ENCODE measurements at places on chromosomes 13 and 19. TPM values are rescaled to one million over a fixed set of nuclear protein-coding genes. Genes with fewer than 3 reads are reported as not detected.

- H3K36me3 ChIP-seq, result no peaks in the 10 kb centered on the region
- H3K4me1 ChIP-seq, result peaks cover 5% of the 10 kb centered on the region
- no peak for DNase-seq
- H3K4me3 ChIP-seq, result no peak overlapping the region
- H3K27ac ChIP-seq, result no peak overlapping the region
These were observed 78.9 kb downstream of the GADD45B start for GRCh38 chr19:2554856-2555255.

PDX1 gene
- not detected for total RNA-seq

STARD13 gene
- 107 TPM for total RNA-seq

DNA sequence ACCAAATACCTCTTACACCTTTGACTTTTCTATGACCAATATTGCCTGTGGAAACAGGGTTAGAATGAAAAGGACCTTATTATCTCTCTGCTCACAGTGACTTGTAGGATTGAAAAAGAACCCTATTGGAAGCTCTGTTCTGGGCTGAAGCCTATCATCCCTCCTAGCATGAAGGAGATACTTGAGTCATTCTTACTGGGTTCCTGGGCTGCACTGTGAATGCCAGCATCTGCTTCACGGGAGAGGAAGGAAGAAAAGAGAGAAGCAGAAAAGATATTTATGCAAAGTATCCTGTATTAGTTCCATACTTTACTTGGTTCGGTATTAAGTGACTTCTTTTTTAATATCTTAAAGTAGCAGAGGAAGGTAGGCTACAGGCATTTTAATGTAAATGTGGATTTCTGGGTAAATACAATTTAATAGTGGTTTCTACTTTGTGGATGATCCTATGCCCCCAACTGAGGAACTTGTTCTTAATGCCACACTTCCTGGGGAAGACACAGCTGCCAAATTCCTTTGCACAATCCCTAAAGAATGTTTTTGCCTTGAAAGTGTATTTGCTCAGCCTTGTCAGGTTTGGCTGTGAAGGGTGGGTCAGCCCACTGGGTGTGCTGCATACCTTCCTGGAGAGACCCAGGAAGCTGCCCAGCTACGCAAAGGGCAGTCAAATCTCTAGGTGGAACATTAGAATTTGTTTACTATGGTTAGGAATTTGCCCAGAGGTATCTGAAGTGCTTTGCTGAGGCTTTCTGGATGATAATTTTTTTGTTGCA is 13.7 kb upstream of the SCEL start:
- no peaks in the 10 kb centered on the region for H3K27me3 ChIP-seq
- no peaks in the 10 kb centered on the region for H3K4me1 ChIP-seq
- H3K4me3 ChIP-seq, result no peak overlapping the region
- no peaks in the 10 kb centered on the region for H3K36me3 ChIP-seq

DNA sequence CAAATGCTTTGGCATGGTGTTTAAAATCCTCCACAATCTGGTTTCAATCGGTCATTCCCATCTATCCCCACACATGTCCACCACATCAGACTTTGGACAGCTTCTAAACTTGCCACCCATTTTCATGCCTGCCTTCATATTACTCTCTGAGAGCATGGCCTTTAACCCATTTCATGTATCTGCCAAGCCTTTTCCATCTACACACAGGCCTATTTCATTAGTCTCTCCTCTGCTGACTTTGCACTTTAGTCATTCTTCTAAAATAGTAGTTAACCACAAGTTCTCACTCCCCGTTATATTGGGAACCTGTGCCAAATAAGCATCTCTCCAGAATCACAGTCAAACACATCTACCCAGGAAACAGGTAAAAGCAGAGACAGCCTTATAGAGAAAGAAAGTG is 142.2 kb downstream of the MZT1 start:
- no peaks in the 10 kb centered on the region for H3K36me3 ChIP-seq
- no peak for DNase-seq
- H3K27ac ChIP-seq, result no peak overlapping the region
- no peaks in the 10 kb centered on the region for H3K4me1 ChIP-seq
- H3K27me3 ChIP-seq, result no peaks in the 10 kb centered on the region
- no peak overlapping the region for H3K4me3 ChIP-seq

DNA sequence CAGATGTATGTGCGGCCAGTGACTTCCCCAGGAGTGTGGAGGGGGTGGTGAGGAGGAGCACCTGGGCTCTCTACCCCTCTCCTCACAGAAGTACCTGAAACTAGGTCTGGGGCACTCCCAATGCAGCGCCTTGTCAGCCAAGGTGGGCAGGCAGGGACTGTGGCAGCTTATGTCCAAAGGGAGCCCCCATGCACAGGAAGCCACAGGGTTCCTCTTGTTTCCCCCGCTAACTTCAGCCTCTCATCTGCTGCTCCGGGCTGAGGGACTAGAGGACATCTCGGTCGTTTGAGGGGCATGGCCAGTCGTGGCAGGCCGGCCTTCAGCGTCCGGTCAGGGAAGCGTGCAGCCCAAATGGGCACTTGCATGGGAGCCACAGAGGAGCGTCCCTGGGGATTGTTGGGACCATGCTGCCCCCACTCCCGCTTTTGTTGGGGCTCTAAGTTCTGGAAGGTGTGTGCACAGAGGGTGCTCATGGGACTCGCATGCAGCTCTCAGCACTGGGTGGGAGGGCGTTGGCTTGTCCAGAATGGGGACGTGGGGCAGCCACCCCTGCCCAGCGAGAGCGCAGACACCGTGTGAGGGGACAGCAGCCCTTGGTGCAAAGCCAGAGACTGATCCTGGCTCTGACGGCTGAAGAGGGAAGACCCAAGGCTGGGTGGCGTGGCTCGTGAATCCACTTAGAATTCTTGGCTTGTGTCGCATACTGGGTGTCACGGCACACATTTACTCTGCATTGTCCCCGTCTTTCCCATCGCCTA is 16.6 kb upstream of the NPAS1 start:
- no peak overlapping the region for H3K4me3 ChIP-seq
- H3K27me3 ChIP-seq, result peaks cover 19% of the 10 kb centered on the region
- no peak for DNase-seq
- peaks cover 20% of the 10 kb centered on the region for H3K36me3 ChIP-seq
- no peak overlapping the region for H3K27ac ChIP-seq

GRCh38 chr13:112210371-112210770 is 143.4 kb downstream of the SOX1 start:
- H3K4me3 ChIP-seq, result no peak overlapping the region
- H3K36me3 ChIP-seq, result no peaks in the 10 kb centered on the region
- H3K27ac ChIP-seq, result no peak overlapping the region
- no peaks in the 10 kb centered on the region for H3K4me1 ChIP-seq
- DNase-seq, result no peak
- peaks cover 34% of the 10 kb centered on the region for H3K27me3 ChIP-seq

GRCh38 chr13:114065926-114066774 is 66.3 kb downstream of the RASA3 start:
- H3K27me3 ChIP-seq, result no peaks in the 10 kb centered on the region
- peak overlapping the region; percentile 95 for H3K27ac ChIP-seq
- no peak overlapping the region for H3K4me3 ChIP-seq
- DNase-seq, result peak; percentile 54
- peaks cover 49% of the 10 kb centered on the region for H3K4me1 ChIP-seq
- H3K36me3 ChIP-seq, result no peaks in the 10 kb centered on the region

DNA sequence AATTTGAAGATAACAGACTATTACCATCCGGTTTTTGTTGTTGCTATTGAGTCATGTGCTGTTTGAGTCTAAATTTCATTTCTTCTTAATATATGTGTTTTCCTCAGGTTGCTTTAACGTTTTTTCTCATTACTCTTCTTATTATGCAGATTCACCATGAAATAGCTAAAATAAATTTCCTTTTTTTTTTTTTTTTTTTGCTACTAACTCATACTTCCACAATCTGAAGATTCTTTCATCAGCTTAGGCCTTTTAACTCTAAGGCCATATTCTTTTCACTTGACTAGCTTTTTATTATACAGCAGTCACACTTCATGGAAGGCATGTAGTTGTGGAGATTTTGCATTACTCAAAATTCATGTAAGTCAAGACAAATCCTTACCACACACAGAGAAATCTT is 23.9 kb upstream of the RCBTB2 start:
- H3K27me3 ChIP-seq, result no peaks in the 10 kb centered on the region
- no peaks in the 10 kb centered on the region for H3K36me3 ChIP-seq
- no peak overlapping the region for H3K4me3 ChIP-seq
- DNase-seq, result no peak
- H3K4me1 ChIP-seq, result no peaks in the 10 kb centered on the region
- H3K27ac ChIP-seq, result no peak overlapping the region

HSPB6 gene
- 25.2 TPM for total RNA-seq

PRSS57 gene
- not detected for total RNA-seq

DNA sequence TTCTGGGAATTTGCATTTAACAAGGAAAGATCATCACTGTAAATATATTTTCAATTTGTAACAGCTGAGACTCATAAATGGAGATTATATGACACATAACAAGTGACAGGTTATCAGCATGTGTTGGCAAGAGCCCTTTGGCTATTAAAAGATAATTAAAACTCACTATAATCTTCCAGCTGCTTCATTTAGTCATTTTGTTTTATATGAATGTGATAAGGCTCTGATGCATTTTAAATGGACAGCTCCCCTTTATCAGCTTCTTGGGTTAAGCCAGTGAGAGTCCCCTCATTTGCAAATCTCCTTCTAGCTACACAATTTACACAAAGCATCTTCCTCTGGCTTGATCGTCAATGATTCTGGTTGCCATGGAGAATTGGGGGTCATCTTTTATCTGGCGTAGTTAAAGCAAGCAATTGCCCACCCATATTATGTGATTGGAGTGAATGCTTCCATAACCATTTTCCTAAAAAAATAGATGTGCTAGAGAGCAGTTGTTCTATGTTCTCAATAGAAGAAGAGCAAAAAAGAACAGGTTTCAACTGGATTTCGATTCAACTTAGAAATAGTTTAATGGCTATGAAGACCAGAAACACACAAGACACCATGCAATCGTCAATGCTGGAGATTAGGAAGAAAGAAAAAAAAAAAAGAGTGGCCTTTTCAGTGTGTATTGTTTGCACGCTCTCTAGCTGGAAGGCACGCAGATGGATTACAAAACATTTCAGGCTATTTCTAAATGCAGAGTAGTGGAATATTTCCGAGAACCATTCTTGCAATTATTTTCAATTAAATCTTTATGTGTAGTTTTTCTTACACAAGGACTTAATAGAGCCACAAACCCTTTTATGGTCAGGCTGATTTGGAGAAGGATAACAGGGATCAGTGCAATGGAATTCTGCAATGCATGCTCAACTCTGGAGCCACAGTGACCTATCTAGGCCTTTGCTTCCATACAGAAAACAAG is 27.4 kb downstream of the STARD13 start:
- H3K27ac ChIP-seq, result peak overlapping the region; percentile 58
- H3K4me1 ChIP-seq, result peaks cover 48% of the 10 kb centered on the region
- no peaks in the 10 kb centered on the region for H3K36me3 ChIP-seq
- no peak overlapping the region for H3K4me3 ChIP-seq
- no peak for DNase-seq

- H3K27ac ChIP-seq, result no peak overlapping the region
- H3K27me3 ChIP-seq, result no peaks in the 10 kb centered on the region
- H3K4me3 ChIP-seq, result no peak overlapping the region
- H3K4me1 ChIP-seq, result peaks cover 42% of the 10 kb centered on the region
- DNase-seq, result no peak
These were observed 5.5 kb downstream of the RASA3 start for GRCh38 chr13:114126789-114127472.

GRCh38 chr13:61202042-61202441 is 213.6 kb downstream of the PCDH20 start:
- no peak overlapping the region for H3K4me3 ChIP-seq
- no peak for DNase-seq
- no peaks in the 10 kb centered on the region for H3K4me1 ChIP-seq
- no peaks in the 10 kb centered on the region for H3K36me3 ChIP-seq
- no peak overlapping the region for H3K27ac ChIP-seq

DLL3 gene
- total RNA-seq, result not detected

DNA sequence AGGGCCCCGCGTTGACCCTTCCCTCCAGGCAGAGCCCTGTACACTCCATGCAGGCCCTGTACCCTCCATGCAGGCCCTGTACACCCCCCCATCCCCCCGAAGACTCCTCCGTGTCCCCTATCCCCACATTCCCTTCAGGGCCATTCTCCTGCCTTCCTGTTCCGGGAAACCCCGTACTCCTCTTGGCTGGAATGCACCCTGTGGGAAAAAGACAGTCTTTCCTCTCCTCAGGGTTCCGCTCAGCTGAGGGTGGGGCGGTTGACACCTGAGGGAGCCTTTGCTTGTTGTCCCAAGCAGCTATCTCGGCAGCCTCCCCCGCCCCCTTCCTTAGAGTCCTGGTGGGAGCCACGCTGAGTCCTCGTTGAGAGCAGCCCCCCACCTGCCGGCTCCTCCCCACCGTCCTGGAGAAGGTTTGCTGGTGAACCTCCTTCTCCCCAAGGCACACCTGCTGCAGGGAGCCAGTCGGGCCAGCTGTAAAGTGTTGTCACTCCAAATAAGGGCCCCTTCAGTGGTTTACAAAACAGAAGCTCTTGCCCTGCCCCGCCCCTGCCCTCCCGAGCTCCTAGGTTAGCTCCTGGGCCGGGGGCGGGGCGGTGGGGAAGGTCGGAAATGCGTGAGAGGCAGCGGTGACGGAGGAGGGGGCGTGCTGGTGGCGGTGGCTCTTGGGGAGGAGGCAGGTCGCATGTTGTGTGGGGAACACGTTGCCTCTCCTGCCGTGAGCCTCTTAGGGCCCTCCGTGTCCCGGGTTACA is 1.5 kb downstream of the GNA11 start:
- peak overlapping the region; percentile 88 for H3K27ac ChIP-seq
- H3K4me1 ChIP-seq, result peaks cover 39% of the 10 kb centered on the region
- H3K27me3 ChIP-seq, result no peaks in the 10 kb centered on the region

DNA sequence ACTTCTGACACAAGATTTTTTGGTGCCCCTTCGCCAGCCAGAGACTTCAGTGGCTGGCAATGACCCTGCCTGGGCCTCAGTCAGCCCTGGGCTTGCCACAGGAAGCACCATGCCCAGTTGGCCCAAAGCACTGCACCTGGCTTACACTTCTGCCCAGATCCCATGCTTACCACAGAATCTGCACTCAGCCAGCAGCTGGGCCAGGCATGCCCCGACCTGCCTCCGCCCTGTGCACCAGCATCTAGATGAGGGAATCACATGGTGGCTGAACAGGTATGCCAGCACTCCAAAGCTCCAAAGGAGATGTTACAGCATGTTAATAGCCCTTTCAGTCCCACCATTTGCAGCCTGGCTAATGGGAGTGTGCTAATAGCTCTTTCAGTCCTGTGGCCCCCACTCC is 690.9 kb downstream of the SLITRK6 start:
- H3K4me3 ChIP-seq, result no peak overlapping the region
- no peak overlapping the region for H3K27ac ChIP-seq
- no peaks in the 10 kb centered on the region for H3K27me3 ChIP-seq
- H3K36me3 ChIP-seq, result no peaks in the 10 kb centered on the region
- no peaks in the 10 kb centered on the region for H3K4me1 ChIP-seq
- DNase-seq, result no peak

GRCh38 chr19:44607049-44607448 is 6.3 kb upstream of the IGSF23 start:
- H3K27ac ChIP-seq, result peak overlapping the region; percentile 44
- peaks cover 9% of the 10 kb centered on the region for H3K4me1 ChIP-seq
- DNase-seq, result no peak
- H3K36me3 ChIP-seq, result no peaks in the 10 kb centered on the region

VSTM2B gene
- total RNA-seq, result not detected

DNA sequence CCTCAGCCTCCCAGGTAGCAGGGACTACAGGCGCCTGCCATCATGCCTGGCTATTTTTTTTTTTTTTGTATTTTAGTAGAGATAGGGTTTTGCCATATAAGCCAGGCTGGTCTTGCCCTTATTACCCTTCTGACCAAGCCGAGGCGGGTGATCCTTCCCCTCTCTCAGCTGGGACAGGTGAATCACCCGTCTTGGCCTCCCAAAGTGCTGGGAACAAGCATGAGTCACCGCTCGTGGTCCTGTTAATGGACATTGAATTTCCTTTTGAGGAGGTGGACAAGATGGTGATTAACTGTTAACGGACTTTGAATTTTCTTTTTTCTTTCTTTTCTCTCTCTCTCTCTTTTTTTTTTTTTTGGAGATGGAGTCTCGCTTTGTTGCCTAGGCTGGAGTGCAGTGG is 10.6 kb downstream of the CD70 start:
- peaks cover 15% of the 10 kb centered on the region for H3K27me3 ChIP-seq
- no peaks in the 10 kb centered on the region for H3K36me3 ChIP-seq
- H3K27ac ChIP-seq, result no peak overlapping the region
- H3K4me3 ChIP-seq, result no peak overlapping the region
